Stimulated activated CD8-positive, alpha-beta memory T cell treated with anti-CD3 and anti-CD28 coated beads, Interleukin-2, amount 100 ng/mL, for 48 hours (primary cell): ENCODE measurements at places on chromosomes 3 and 15.

DNA sequence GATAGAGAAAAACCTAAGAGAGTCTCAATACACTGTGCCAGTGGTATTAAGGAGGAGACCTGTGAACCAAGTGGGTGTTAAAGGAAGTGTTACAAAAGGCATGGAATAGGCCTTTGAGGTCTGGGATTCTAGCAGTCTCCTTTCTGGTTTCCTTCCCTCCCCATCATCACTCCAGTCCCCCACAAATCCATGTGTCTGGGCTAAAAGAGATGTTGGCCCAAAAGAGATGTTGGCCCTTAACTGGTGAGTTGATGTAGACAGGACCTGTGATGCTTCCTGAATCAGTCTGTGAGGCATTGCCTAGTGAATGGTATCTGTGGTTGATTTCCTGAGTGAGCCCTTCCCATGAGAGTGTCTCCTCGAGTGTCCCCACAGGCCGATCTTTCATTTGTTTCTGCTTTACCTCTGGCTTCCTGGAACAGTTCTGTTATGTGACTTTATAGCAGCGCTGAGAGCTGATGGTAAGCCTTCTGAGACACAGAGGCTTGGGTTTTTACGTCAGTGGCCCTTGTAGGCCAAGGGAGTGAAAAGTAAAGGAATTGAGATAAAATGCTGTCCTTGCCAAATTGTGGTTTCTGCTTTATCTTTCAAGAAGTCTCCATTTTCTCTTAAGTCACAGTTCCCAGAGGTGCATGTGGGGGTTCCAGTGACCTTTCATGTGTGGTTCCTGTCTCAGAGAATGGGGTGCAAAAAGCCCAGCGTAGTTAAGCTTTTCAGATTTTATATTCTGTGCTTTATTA, 87.8 kb downstream of the KLHL25 start:
- DNase-seq: no peak

- DNase-seq: no peak
Observed at GRCh38 chr3:42686832-42687650, 1.7 kb downstream of the KLHL40 start.

DNA sequence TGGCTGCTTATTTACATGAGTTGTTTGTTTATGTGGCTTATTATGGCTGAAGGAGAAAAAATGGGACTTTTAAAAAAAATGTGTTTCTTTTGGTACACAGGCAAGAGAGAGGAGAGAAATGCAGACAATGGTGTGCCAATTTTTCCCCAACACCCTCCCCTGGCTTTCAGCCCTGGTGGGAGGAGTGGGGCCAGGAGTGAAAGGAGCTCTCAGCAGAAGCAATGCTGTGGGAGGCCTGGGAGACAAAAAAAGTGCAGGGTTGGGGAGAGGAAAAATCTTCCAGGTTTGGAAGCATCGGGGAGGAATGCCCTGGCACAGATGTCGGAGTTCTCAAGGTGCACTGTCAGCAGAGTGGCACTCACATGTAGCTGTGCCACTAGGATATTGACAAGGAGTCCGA, 117.7 kb upstream of the FOXB1 start:
- DNase-seq: no peak

- DNase-seq: no peak
Observed at GRCh38 chr15:75062706-75063105, 39.3 kb downstream of the PPCDC start.

GRCh38 chr3:46586738-46587246, 20.7 kb upstream of the LRRC2 start:
- no peak for DNase-seq

DNA sequence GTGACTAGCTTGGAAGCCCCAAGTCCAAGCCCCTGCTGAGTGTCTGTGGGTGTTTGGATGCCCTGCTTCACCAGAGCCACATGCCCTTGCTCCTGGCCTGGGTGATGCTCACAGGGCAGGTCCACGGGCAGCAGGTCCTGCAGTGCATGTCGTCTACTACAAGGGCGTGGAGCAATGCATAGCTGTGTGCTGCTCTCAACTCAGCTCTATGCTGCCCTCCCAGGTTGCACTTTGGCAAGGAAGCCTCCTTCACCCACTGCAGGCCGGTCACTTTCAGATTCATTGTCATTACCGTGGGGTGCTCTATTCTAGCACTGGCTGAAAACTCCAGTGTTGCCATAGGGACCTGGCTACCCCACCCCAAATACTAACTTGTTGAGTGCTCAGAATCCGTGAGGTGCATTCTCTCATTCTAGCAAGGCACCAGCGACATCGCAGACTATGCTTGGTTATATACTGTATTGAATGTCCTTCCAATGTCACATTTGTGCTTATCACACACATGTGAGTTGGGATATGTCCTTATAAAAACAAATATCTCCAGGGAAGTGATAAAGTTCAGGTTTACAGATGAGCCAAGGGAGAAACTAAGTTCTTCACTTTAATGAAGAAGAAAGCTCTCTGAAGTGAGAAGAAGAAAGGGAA, 51.8 kb downstream of the GRAMD1C start:
- DNase-seq: no peak
